ENCODE measurements at places on chromosomes 6 and 20. TPM values are rescaled to one million over a fixed set of nuclear protein-coding genes. Genes with fewer than 3 reads are reported as not detected.

Gene KHDRBS2
- total RNA-seq, result not detected

DNA sequence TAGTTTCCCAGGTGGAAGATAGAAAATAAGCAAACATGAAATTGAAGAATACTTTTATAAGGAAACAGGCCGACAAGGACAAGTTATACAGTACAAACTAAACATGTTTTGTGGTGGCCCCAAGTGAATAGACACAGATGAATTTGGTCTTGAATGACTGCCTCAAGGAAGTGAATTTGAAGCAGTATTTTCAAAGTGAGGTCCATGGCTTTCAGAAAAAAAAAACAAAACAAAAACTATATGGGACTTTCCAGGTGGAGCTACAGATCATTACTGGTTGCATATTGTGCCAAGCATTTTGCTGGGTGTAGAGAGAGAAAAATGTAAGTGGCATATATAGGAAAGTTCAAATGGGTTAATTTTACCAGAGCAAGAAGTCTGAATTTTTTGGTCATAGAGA is 68.8 kb downstream of the CYB5R4 start:
- H3K27me3 ChIP-seq, result no peaks in the 10 kb centered on the region
- no peak overlapping the region for H3K4me3 ChIP-seq
- H3K4me1 ChIP-seq, result no peaks in the 10 kb centered on the region
- H3K36me3 ChIP-seq, result peaks cover 41% of the 10 kb centered on the region
- no peak for DNase-seq

- DNase-seq, result no peak
- H3K4me1 ChIP-seq, result no peaks in the 10 kb centered on the region
- H3K27me3 ChIP-seq, result peaks cover 18% of the 10 kb centered on the region
- H3K4me3 ChIP-seq, result no peak overlapping the region
These were observed 65.6 kb downstream of the CAP2 start for GRCh38 chr6:17458966-17459365.

Gene STMND1
- total RNA-seq, result not detected

GRCh38 chr20:43404878-43405277 is 52.8 kb upstream of the SRSF6 start:
- H3K4me1 ChIP-seq, result no peaks in the 10 kb centered on the region
- no peak overlapping the region for H3K4me3 ChIP-seq
- H3K27me3 ChIP-seq, result peaks cover 17% of the 10 kb centered on the region
- H3K27ac ChIP-seq, result no peak overlapping the region
- no peaks in the 10 kb centered on the region for H3K36me3 ChIP-seq
- DNase-seq, result no peak

GRCh38 chr6:75694406-75694805 is 54.6 kb upstream of the MYO6 start:
- no peak overlapping the region for H3K4me3 ChIP-seq
- H3K27ac ChIP-seq, result no peak overlapping the region
- H3K36me3 ChIP-seq, result peaks cover 27% of the 10 kb centered on the region

DNA sequence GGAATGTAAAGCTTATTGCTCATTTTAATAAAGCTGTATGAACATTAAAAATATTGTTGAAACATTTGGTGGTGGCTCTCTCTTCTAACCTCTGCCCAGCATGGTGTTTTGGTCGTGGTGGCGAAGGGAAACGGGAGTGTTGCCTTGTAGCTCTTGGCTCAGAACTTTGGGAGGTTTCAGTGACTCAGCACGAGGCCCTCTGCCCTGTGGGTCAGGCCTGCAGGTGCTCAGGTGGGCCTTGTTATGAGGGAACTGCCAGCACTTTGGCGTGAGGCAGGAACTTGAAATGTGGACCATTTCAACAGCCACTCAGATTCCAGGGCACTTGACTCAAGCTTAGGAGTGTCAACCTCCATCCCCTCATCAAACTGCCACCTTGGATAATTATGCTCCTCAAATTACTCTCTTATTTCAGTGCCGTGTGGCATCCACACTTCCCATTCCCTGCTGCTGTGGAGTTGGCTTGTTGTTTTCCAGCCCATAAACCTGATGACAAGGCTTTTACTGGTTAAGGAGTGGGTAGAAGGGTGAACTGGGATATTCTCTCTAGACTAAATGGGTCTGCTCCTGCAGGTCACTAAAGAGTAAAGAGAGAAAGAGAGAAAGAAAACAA is 36.3 kb downstream of the PRDM1 start:
- H3K4me1 ChIP-seq, result peaks cover 63% of the 10 kb centered on the region
- DNase-seq, result no peak
- no peak overlapping the region for H3K27ac ChIP-seq
- no peak overlapping the region for H3K4me3 ChIP-seq

- H3K27ac ChIP-seq, result no peak overlapping the region
- H3K27me3 ChIP-seq, result peaks cover 3% of the 10 kb centered on the region
- no peaks in the 10 kb centered on the region for H3K4me1 ChIP-seq
- DNase-seq, result peak; percentile 42
These were observed 445.9 kb upstream of the JARID2 start for GRCh38 chr6:14799928-14800327.

Gene MAS1
- not detected for total RNA-seq

Data from activated CD8-positive, alpha-beta memory T cell treated with anti-CD3 and anti-CD28 coated beads, Interleukin-2, amount 10 ng/mL, durations not matched to agents 7 days and 5 days (primary cell).